ENCODE measurements at places on chromosomes 16 and 17. TPM values are rescaled to one million over a fixed set of nuclear protein-coding genes. Genes with fewer than 3 reads are reported as not detected.

Gene PNPO
- 60.7 TPM for total RNA-seq

Gene NDE1
- 87.4 TPM for total RNA-seq

Gene GP1BA
- total RNA-seq = not detected

Gene SPG7
- total RNA-seq = 106 TPM

Gene KRT34
- not detected for total RNA-seq

Gene SLC16A13
- 14.3 TPM for total RNA-seq

Gene UNC45B
- not detected for total RNA-seq

GRCh38 chr17:76709077-76709950, 1.5 kb downstream of the MXRA7 start:
- DNase-seq = no peak
- H3K4me1 ChIP-seq = peaks cover 12% of the 10 kb centered on the region
- peak overlapping the region; percentile 75 for H3K4me3 ChIP-seq
- H3K27ac ChIP-seq = no peak overlapping the region
- peaks cover 6% of the 10 kb centered on the region for H3K27me3 ChIP-seq

DNA sequence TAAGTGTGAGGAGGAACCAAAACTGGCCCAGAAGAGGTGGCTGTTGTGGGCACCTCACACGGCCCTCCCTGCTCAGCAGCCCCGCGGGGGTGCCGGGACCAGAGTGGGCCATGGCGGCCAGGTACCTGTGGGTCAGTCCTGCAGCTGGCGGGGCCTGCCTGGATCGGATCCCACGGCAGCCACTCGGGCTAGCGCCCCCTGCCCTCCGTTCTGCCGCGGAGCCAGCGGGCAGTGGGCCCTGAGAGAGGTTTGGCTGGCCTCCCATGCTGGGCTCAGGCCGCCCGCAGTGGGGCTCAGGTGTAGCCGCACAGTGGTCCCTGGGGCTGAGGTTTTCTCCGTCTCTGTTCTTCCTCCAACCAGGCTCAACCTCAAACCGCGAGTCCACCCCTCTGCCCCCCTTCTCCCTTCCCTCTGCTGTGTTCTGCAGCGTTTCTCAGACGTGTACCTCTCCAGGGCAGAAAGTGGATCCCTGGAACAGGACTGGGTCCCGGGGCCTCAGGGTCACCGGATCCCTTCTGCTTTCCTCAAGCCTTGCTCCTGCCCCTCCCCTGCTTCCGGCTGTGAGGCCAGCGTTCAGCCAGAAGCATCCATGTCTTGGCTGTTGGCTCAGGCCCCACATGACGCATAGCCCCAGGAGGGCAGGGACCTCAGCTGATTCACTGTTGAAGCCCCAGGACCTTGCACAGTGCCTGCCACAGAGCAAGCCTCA, 28.6 kb upstream of the ITGA3 start:
- no peak overlapping the region for H3K27ac ChIP-seq
- peaks cover 9% of the 10 kb centered on the region for H3K27me3 ChIP-seq
- H3K36me3 ChIP-seq = no peaks in the 10 kb centered on the region
- no peak for DNase-seq

DNA sequence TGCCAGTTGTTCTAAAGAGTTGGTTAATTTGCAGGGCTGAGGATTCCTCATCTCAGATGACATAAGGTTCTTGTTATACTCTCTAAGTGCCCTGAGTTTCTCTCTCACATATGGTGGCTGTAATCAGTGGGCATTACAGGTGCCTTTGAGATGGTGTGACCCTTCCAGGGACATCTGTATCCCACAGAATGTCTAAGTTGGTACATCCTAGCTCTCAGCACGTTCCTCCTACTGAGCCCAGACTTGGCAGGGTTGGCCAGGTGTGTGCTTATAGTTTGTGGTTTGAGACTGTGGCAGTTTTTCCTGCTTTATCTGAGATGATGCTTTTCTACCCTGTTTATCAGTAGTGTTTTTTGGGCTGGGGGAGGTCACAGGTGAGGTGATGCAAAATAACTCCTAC, 36.3 kb downstream of the SPECC1 start:
- no peak overlapping the region for H3K27ac ChIP-seq
- H3K4me3 ChIP-seq = no peak overlapping the region
- DNase-seq = no peak
- no peaks in the 10 kb centered on the region for H3K36me3 ChIP-seq

DNA sequence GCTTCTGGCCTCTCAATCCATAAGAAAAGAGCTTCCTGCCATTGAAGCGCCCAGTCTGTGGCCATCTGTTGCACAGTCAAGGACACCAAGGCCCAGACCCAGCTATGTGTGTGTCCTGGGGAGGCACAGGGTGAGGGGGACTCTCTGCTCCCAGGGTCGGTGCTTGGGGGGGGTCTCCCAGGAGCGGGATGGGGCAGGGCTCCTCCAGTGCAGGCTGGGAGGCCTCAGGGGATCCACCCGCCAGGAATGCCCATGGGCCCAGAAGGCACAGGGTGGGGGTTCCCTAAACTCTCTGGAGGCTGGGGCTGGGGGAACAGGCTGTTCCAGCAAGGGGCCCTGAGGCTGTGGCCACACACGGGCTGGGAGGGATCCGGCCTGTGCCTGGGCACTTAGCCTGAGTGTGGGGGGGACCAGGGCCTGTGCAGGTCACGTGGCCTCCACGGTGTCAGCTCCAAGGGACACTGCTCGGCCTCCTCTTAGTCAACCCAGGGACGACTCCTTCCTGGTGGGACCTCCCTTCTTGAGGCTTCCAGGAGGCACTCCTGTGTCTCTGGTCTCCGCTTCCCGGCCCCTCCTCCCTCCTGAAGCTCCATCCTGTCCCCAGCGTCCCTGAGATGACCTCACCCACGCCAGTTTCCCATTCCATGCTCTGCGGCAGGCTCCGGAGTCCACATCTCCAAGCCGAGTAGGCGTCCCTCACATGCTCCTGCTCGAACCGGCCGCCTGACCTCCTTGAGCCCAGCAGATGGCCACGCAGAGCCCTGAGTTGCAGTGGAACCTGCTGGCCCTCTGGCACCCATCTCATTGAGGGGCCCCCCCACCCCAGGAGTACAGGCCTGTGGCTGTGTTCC, 23.1 kb upstream of the BAHCC1 start:
- H3K4me3 ChIP-seq = no peak overlapping the region
- no peaks in the 10 kb centered on the region for H3K4me1 ChIP-seq
- no peaks in the 10 kb centered on the region for H3K36me3 ChIP-seq
- no peak for DNase-seq

DNA sequence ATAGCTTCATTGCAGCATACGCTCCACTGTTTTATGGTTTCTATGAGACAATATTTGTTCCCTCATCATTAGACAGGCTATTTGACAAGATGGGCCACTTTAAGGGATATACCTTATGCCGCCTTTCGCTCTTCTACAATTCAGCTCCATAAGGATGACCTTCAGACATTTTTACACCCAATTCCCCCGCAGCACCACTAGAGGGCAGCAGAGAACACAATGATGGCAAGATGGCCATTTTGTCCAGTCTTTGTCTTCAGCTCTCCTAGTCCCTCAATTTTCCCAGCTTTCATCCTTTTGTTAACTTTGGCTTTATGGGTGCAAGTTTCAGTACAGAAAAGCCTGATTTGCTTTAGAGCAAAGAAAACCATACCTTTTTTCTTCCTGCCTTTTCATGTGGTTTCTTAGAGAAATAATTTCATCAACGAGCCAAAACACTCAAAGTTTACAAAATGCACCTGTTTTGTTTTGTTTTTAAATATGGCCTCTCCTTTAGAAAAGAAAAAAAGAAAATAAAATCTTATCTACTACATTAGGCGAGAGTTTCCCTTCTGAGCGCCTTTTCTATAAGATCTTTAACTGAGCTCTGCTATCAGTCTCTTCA, 355.3 kb downstream of the TOX3 start:
- no peak overlapping the region for H3K27ac ChIP-seq
- no peaks in the 10 kb centered on the region for H3K4me1 ChIP-seq
- H3K4me3 ChIP-seq = no peak overlapping the region
- H3K27me3 ChIP-seq = no peaks in the 10 kb centered on the region
- DNase-seq = peak; percentile 11

GRCh38 chr17:12995896-12996295, 21.9 kb downstream of the ELAC2 start:
- no peaks in the 10 kb centered on the region for H3K4me1 ChIP-seq
- H3K36me3 ChIP-seq = peaks cover 40% of the 10 kb centered on the region
- no peak overlapping the region for H3K4me3 ChIP-seq
- no peak for DNase-seq

DNA sequence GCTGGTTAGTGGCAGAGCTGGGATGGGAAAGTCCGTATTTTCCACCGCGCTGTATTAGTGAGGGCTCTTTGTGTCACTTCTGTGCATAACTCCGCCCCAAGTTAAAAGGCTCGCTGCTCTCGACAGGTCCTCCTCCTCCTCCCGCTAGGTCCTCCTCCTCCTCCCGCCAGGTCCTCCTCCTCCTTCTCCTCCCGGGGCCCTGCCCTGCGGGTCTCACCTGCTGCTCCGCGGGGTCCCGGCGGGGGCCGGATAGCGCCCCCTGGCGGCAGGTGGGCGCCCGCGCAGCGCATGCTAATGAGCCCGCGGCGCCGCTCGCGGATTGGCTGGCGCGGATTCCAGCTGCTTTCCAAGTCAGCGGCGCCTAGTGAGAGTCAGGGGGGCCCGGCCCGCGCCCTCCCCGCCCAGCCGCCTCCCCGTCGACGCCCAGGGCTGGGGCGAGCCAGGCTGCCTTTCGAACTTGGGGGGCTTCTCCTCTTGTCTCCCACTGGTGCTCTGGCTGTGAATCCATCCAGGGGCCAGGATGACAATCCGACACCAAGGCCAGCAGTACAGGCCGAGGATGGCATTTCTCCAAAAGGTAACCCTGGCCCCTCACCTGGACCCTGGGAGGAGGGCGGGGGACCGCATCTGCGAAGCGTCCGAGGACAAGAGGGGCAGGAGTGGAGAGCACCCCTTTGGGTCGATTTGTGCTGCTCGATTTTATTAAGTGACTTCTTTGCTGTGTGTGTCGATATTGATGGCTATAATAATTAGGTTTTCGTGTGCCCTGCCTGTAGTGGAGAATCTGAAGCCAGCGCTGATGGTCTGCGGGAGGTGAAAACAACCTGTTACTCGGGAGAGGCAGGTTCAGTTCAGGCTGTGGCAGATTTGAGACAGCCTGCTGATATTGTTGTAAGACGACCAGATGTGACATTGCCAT, at the start of gene RGS9:
RGS9 (plus strand) TSS at position 350 of the 919 bp plus-strand sequence; CDS start at position 521, 171 bp downstream.
- peak within 1 kb of the TSS; percentile 86 for H3K4me3 ChIP-seq
- DNase-seq = peak; percentile 85
- peaks cover 24% of the 10 kb centered on the region for H3K27me3 ChIP-seq
- peaks cover 33% of the 10 kb centered on the region for H3K4me1 ChIP-seq
- peak within 1 kb of the TSS; percentile 49 for H3K27ac ChIP-seq

DNA sequence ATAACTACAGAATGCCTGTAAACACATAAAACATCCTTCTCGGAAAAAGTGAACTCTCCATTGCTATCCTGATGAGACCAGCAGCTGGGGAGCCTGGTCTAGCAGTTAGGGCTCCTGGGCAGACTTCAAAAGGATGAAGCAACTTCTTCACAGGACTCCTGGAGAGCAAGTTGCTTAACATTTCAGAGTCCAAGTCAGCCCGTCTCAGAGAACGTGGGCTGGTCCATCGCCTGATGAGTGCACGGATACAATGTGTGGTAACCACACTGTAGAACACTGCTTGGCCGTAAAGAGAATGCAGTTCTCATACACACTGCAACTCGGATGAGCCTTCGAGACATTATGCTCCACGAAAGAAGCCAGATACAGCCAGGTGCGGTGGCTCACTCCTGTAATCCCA, 52.7 kb downstream of the TMEM235 start:
- no peak overlapping the region for H3K4me3 ChIP-seq
- no peaks in the 10 kb centered on the region for H3K27me3 ChIP-seq

DNA sequence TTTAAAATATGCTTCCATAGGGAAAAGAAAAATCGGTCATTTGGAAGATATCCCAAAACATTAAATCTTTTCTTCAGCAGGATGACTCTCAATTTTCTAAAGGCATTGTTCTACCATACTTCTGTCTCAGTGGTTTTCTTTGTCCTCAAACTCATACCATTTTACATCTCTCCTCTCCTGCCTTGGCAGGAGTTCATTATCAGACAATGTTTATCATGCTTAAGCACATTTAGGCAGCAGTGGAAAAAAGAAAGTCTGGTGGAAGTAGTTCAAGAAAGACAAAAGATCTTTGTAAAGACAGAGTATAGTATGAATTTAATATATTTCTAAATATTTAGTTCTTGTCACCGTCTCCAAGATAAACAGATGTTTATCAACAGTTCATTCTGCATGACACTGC, 68.2 kb downstream of the CDK12 start:
- no peaks in the 10 kb centered on the region for H3K4me1 ChIP-seq
- H3K36me3 ChIP-seq = peaks cover 42% of the 10 kb centered on the region
- no peak overlapping the region for H3K4me3 ChIP-seq

DNA sequence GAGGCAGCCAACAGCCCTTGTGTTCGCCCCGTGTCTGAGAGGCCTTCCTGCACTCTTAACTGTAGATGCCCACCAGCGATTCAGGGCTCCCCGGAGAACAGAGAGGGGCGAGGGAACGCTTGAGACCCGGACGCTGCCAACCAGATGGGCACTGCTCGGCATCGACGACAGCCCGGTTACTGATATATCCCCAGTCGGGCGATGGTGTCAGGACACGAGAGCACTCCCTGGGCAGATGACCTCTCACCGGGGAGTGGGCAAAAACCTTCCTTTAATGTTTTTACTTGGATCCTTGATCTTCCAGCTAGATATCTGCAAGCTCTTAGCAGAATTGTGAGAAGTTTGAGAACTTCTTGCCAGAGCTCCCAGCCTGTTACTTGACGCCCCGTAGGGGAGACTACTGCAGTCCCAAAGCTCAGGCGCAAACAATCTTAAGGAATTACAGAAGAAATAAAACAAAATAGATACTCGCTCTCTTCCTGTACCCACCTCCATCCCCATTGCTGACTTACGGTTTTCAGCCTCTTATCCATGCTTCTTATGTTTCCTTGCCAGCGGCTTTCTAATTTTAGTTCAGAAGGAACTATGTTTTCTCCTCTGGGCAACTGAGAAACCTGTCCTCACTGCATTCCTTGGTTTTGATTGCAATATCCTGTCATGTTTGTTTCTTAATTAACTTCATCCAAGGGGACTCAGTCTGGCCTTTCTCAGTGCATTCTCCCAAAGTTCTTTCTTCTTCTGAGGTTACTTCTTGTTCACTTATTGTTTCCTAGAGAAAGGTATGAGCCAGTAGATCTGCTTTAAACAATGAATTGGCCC, 845 bp downstream of the SP2 start:
- H3K36me3 ChIP-seq = peaks cover 20% of the 10 kb centered on the region
- peak overlapping the region; percentile 90 for H3K4me3 ChIP-seq
- H3K4me1 ChIP-seq = peaks cover 39% of the 10 kb centered on the region
- H3K27me3 ChIP-seq = peaks cover 3% of the 10 kb centered on the region
- no peak for DNase-seq
